ENCODE measurements at places on chromosomes 4 and X.

- no peak for DNase-seq
These were observed 330.5 kb downstream of the RAPGEF2 start for GRCh38 chr4:159433337-159433736.

DNA sequence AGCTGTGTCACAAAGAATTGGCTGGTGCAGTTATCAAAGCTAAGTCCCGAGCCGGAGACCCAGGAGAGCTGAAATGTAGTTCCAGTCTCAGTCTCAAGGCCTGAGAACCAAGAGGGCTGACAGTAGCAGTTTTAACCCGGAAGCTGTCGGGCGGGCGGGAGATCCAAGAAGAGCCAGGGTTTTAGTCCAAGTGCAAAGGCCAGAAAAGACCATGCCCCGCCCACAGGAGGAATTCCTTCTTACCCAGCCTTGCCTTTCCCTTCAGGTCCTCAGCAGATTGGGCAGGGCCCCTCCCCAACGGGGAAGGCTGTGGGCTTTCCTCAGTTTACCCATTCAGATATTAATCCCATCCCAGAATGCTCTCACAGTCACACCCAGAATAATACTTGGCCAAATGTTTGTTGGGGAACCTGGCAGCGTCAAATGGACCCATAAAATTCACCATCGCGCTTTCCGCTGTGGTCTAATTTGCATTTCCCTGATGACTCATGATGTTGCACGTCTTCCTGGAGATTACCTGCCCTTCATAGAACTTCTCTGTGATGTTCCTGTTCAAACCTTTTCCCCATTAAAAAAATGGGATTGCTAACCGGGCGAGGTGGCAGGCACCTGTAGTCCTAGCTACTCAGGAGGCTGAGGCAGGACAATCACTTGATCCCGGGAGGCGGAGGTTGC lies 16.2 kb downstream of the MAEA start:
- no peak for DNase-seq

DNA sequence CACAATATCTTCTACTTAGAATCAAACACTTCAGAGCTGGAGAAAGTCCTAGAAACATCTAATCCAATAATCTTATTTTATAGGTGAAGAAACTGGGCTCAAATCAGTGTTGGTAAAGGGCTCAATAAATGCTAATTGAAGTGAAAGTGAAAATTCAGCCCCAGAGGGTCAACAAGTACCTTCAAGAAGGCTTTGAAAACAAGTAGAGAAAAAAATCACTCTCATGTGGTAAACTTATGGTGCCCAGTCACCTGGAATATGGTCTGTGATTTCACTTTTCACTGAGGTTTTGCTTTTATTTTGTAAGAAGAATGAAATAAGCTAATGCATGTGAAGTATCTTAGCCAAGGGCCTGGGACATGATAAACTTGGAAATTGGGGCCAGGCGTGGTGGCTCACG lies 29.1 kb upstream of the EIF4E start:
- DNase-seq = no peak

DNA sequence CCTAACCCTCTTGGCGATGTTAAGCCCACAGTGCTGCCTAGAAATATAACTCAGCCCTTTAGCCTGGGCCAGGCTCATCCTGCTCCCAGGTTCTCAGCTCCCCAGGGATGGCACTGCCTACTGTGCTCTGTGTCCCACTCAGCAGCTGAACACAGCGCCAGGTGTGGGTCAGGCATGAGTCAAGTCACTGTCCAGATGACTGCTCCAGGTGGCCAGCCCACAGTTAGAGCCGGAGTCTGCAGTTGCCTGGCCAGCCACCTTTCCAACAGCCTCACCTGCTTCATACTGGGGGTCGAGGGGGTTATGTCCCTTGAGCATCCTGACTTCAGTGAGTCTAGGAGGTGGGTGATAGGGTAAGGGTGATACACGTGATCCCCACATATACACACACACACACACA lies 48.4 kb downstream of the TBC1D14 start:
- DNase-seq = peak; percentile 39

DNA sequence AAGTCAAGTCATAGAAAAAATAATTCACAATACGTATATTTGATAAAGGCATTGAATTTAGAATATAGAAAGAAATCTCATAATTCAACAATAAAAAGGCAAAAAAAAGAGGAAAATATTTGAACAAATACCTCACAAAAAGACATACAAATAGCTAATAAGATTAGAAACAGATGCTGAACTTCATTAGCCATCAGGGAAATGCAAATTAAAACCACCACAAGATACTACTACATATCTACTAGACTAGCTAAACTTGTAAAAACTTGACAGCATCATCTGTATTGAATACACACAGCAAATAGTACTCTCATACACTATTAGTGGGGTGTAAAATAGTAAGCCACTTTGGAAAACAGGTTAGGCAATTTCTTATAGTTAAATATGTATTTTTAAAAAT lies 128.7 kb upstream of the TLL1 start:
- DNase-seq = no peak

DNA sequence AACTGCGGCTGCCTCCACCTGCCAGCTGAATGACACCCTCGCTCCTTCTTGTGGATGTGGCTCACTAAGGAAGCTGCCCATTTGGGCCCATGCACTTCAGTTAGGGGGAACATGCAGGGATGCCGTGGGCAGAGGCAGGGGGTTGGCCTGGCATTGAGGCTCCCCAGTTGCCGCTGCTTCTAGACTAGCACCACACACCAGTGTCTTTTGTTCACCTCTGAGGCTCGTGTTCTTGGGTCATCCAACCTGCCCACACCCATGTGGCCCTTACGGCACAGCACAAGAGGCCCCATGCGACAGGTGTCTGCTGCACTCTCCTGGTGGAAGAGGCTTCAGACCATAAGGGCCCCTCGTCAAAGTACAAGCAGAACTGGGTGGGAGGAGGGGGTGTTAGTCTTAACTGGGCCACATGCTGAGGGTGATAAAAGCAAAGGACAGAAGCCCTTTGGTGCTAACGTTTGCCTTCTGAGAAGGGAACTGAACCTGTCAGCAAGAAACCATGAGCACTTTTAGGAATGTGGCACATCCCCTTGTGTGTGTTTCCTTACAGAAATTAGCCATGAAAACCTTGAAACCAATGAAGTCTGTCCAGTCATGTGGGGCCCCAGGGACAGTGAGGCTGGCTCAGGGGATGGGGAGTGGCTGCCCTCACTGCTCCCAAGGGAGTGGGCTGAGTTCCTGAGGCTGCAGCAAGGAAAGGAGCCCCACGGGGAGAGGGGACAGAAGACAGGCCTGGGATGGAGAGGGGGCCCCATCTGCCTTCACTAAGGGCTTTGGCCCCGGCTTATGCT lies 39.2 kb downstream of the MAP7D3 start:
- DNase-seq = no peak

- DNase-seq = peak; percentile 68
These were observed 45.7 kb upstream of the INTU start for GRCh38 chr4:127586922-127587571.

DNA sequence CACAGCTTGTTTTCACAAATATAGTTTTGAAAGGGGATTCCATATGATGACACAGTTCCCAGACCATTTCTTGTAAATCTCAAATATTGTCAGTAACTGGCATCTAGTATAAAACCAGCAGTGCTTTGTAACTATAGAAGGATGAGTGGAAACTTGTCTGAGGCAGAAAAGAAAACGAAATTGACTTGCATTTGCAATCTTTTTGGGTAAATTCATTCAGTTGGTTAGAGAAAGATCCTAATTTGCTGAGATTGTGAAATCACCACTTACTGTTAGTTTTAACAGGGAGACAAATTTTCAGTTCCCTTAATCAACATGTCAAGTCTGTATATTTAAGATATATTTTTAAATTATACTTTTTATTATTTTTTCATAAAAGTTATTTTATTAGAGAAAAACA lies 71.5 kb upstream of the VEGFC start:
- DNase-seq = no peak

DNA sequence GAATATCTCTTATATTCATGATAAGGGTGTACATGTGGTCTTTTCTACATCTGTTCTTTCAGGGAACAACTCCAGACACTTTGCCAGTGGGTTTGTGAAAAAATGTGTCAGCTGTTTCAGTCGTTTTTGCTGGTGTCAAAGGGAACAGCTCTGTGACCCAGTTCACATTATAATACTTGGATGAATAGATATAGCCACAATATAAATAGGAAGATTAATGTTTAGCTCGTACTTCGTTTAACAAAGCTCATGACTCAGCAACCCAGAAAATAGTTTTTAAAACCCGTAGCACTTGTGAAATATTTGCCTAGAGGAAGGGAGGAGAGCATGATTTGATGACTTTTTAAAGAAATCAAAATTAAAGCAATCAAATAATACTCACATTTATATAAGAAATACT lies 7.9 kb downstream of the LIAS start:
- no peak for DNase-seq
